Stimulated activated CD4-positive, alpha-beta T cell treated with anti-CD3 and anti-CD28 coated beads, Interleukin-12 subunit alpha, Interleukin-12 subunit beta, amount 100 ng/mL, for 4 hours (primary cell): ENCODE measurements at places on chromosomes 7 and 10.

GRCh38 chr7:71132127-71132376, at the start of gene GALNT17:
TSS of gene GALNT17 (plus strand) at chr7:71132144.
- no peak for DNase-seq

DNA sequence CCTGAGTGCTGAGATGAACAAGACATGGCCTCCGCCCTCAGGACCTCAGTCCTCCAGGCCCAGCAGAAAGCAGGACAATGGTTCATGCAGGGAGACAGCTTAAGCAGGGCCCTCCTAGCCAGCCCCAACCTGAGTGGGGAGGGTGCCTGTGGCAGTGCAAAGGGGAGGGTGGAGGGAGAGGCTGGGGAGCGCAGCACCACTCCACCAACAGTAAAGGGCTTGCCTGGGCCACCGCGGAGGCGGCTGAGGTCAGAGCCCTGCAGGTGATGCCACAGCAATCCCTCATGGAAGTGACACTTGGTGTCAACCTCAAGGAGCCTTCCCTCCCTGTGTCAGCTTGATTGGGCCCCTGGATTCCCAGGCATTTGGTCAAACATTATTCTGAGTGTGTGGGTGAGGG, 89.0 kb upstream of the TCERG1L start:
- no peak for DNase-seq

- DNase-seq, result no peak
Observed at GRCh38 chr7:132239422-132239994, 336.8 kb downstream of the PLXNA4 start.

DNA sequence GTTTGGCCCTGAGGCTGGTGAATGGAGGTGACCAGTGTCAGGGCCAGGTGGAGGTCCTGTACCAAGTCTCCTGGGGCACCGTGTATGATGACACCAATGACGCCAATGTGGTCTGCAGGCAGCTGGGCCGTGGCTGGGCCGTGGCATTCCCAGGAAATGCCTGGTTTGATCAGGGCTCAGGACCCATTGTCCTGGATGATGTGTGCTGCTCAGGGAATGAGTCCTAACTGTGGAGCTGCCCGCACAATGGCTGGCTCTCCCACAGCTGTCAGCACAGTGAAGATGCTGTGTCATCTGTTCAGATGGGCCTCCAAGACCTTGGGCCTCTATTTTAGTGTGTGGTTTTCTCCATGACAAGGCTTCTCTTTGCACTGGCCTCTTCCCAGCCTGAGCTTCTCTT, 64.0 kb downstream of the DMBT1 start:
- DNase-seq, result no peak

GRCh38 chr7:25527665-25528170, 299.4 kb upstream of the NPVF start:
- no peak for DNase-seq

- DNase-seq, result no peak
Observed at GRCh38 chr10:66805612-66806011, 120.2 kb upstream of the LRRTM3 start.

GRCh38 chr10:35887685-35888084, 245.6 kb upstream of the FZD8 start:
- DNase-seq, result no peak

DNA sequence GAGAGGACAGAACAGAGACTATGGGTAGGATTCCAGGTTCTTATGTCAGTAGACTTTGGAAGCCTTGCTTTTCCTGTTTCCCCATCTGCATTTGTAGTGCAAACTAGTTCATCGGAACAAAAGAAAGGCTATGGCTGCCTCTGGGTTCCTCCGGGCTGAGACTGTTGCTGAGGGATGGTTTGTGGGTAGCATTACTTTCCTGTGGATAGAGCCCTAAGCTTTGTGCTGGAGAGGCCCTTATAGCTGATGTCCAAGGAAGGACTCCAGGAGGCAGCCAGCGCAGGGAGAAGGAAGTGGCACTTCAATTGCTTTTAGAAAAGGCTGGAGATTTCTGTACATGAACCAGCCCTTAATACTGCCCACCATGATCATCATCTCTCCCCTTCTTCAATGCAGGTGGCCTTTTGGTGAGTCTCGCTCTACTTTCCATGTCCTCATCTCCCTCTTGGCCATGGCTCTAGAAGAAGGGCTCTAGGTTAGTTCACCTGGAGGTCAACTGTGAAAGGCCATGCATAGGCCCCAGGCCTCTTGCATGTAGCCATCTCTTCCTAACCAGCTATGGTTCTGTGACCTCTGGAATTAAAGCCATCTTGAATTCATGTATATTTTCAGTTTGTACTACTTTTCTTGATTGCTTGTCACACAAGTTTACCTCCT, 15.4 kb downstream of the MXI1 start:
- no peak for DNase-seq

- DNase-seq, result no peak
Observed at GRCh38 chr10:7872041-7872442, 53.7 kb downstream of the TAF3 start.

GRCh38 chr10:67696029-67696428, at the start of gene CTNNA3:
TSS of gene CTNNA3 (minus strand) at chr10:67696195.
- DNase-seq, result no peak

GRCh38 chr10:77036993-77037734, 600.4 kb downstream of the KCNMA1 start:
- DNase-seq, result no peak

- DNase-seq, result no peak
Observed at GRCh38 chr7:66452165-66452564, 176.5 kb upstream of the KCTD7 start.

GRCh38 chr7:96968981-96969380, 36.4 kb upstream of the DLX6 start:
- DNase-seq, result no peak

GRCh38 chr10:35892526-35892925, 250.4 kb upstream of the FZD8 start:
- DNase-seq, result no peak

GRCh38 chr10:12960334-12960898, 41.1 kb downstream of the CCDC3 start:
- no peak for DNase-seq

- DNase-seq, result no peak
Observed at GRCh38 chr10:20890009-20890408, 7.1 kb downstream of the NEBL start.

DNA sequence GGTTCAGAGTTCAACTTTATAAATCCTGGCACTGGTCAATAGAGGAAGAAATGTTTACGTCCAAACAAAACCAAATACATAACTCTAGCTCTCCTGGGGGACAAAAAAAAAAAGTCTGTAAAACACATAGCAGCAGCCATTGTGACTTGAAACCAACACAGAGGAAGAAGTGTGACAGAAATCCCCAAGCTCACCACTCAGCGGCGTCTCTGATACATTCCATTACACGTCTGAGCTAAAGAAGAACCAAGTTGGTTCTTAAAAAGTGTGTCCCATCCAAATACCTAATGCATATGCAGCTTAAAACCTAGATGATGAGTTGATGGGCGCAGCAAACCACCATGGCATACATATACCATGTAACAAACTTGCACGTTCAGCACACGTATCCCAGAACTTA, 58.3 kb upstream of the NANOS1 start:
- DNase-seq, result no peak

- DNase-seq, result no peak
Observed at GRCh38 chr7:134362587-134363483, 46.1 kb upstream of the SLC35B4 start.

- DNase-seq, result no peak
Observed at GRCh38 chr10:123621492-123621891, 44.7 kb upstream of the GPR26 start.

GRCh38 chr10:110860576-110861241, 11.0 kb upstream of the PDCD4 start:
- DNase-seq, result peak; percentile 17

- no peak for DNase-seq
Observed at GRCh38 chr7:114785496-114785895, 136.4 kb upstream of the MDFIC start.

DNA sequence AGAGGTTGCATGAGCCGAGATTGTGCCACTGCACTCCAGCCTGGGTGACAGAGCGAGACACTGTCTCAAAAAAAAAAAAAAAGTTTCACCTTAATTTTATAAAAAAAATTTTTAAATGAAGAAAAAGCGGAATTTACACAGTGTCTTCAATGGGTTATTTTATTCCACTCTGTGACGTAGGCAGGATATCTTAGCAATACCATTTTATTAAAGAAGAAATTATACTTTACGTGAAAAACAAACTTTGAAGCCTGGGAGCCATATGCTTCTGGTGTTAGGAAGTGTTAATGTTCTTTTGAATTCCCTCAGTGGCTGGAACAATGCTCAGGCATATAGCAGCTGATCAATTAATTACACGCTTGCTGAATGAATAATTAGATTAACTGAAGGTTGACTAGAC, 77.7 kb downstream of the CLEC2L start:
- DNase-seq, result no peak

DNA sequence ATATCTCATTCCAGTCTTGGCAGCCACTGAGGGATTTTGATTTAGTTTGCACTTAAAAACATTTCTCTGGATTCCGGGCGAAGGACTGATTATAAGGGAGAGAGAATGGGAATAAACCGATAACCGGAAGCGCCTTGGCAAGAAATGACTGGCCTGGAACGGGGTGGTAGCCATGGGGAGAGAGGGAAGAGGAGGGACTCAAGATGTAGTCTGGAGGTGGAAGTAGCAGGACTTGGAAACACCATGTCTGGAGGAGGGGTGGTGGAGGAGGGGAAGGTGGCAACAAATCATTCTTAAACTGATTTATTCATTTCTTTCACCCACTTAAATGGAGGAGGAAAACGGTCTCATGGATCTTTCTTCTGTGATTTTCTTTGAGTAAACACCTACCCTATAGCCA, 238.1 kb downstream of the REEP3 start:
- DNase-seq, result no peak

GRCh38 chr7:20786779-20787659, at the start of gene SP8:
TSS of gene SP8 (minus strand) at chr7:20786886. CDS start at chr7:20786798, 88 bp downstream.
- DNase-seq, result no peak

GRCh38 chr7:142770661-142771352, at the start of gene PRSS2:
TSS of gene PRSS2 (plus strand) at chr7:142770970. CDS start at chr7:142770983, 13 bp downstream.
- no peak for DNase-seq

DNA sequence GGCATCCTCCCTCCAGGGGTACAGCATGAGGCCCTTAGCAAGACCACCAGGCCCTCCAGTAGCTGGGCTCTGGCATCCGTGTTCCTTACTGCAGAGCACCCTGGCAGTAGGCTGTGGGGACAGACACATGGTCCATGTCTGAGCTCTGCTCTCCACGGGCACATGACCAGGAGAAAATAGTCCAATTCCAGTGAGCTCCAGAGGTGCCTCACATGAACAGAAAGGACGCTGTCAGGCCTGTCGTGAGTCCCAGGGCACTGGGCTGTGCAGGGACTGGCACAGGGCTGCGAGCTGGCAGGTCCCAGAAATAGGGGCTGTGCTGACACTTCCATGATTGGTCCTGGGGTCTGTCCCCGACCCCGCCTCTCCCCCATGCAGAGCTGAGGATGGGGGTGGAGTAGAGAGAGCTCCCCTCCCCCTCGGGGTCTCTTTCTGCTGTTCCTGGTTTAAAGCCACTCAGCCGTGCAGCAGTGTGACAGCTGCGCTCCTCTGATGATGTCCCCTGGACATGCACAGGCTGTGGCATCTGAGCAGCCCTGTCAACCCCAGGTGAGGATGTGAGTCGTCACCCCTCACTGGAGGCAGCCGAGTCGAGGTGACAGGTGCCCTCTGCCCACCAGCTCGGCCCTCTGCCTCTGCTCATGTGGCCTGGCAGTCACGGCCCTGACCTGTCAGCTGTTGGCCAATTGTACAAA, 25.2 kb upstream of the ZNF488 start:
- no peak for DNase-seq

- no peak for DNase-seq
Observed at GRCh38 chr10:26318672-26319071, 102.1 kb downstream of the GAD2 start.

- no peak for DNase-seq
Observed at GRCh38 chr10:70368774-70369482, 13.5 kb downstream of the LRRC20 start.

DNA sequence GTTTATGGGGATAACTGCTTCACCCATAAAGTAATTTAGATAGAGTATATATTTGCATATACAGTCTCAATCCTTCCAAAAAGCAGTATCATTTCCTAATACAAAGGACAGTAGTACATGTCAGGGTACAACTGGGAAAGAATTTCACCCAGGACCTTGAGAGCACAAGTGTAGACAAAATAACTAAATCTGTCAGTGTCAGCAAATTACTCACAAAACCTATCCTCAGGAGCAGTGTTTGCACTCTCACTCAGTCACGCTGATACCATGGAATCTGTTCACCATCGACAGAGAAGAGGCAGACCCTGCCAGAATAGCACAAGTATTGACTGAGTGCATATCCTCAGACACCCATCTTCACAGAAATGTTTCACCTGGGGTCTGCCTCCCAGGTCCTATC, 554.7 kb upstream of the PHF14 start:
- DNase-seq, result no peak

DNA sequence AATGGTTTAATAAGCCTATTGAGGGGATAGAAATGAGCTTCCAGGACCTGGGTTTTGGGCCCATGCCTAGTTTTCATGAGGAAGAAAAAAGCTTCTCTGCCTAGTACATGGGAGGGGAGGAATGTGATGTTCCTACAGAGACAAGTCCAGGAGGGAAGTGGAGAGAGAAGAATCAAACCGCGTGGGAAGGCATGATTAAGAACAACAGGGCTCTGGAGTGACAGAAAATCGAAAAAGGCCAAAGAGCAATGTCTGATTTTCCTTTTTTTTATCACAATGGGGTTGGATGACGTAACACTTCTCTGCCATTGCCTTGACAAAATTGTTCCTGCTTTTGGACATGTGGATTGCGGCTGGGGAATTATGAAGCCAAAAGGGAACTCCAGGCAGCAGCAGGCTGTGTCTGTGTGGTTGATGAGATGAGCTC, 258.6 kb downstream of the CXCL12 start:
- no peak for DNase-seq

DNA sequence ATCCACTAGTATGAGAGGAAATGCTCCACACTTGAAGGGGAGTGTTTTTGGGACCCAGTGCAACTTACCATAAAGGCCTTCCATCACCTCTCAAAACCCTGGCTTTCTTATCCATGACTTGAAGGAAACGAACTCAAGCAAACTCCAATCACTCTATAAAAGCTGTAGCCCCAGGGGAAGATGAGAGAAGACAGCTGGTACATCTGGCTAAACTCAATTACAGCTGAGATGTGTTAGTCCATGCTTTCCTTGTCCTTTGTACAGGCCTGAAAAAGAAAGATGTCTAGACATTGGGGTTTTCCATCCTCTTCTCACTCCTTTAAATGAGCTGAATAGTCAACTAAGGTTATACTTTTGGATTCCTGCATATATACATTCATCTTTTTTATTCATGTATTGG, 89.5 kb upstream of the ANKRD30A start:
- DNase-seq, result no peak

DNA sequence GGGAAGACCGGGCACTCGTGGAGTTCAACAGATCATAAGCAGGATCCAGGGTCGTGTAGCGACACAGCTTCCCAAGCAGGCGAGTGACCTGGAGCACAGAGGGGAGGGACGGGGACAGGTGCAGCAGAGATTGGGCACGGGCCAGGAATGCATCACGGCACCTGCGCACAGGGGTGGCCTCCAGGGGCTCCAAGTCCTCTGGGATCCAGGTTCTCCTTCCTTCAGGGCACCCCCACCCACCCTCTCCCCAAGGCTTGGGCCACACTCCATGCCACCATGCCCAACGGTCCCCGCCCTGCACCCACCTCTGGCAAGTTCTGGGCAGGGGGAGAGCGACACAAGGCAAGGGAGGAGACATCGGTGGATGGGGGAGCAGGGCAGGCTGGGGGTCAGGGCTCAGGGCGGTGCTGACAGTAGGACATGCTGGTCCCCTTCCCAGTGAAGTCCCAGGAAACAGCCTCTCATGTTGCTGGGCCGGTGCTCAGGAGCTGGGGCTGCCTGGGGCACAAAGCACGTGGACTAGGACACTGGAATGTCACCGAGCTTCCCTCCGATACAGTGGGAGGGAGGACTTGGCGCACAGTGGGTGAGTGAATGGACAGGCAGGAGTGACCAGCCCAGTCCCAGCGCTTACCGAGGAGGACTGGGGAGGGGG, 597.3 kb downstream of the PTPRN2 start:
- no peak for DNase-seq
